ENCODE measurements at places on chromosomes 2 and 18. TPM values are rescaled to one million over a fixed set of nuclear protein-coding genes. Genes with fewer than 3 reads are reported as not detected.

GRCh38 chr18:39702888-39703287, 2137.3 kb upstream of the CELF4 start:
- no peak for DNase-seq

RAX gene
- not detected for total RNA-seq

GRCh38 chr2:116491292-116491691, 1323.2 kb upstream of the DDX18 start:
- no peak for DNase-seq

DNAH7 gene
- 0.29 TPM for total RNA-seq

DNA sequence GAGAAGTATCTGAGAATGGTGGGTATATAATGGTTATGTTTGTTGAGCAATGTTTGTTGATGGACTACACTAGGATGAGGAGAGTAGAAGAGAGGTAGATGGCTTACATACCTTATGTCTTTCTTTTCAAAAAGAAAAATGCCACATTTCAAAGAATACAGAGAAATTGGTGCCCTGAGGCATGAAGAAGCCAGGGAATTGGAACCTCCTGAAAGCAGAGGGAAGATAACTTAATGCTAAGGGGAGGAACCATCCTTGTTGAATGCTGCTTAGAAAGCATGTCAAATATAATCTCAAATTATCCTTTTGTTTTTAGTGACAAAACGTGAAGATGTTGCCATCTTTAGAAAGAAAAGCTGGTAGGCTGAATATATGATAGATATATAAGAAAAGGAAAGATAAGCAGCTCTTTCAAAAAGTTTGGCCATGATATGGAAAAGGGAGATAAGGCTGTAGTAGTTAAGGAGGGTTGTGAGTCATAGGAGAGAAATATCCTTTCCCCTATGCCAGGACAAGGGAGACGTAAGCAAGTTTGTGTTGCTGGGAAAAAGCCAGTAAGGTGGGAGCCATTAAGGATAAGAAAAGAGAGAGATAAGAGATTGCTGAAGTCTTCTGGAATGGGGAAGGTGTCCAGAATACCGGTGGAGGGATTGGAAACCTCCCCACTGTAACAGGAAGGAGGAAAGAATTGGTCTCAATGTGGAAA, 66.3 kb downstream of the SCN2A start:
- DNase-seq = no peak

PROKR1 gene
- 0.14 TPM for total RNA-seq

DNA sequence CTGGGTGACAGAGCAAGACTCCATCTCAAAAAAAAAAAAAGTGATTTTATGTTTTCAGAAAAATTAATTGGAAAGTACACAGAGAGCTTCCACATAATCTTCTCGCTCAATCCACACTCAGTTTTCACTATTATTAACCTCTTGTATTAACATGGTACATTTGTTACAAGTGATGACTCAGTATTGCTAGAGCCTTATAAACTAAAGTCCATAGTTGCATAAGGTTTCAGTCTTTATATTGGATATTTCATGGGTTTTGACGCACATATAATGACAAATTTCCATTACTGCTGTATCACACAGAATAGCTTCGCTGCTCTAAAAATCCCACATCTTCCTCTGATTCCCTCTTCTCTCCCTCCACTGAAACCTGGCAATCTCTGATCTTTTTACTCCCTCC, 603.5 kb downstream of the XIRP2 start:
- no peak for DNase-seq

GRCh38 chr18:49531678-49532153, 30.1 kb upstream of the LIPG start:
- no peak for DNase-seq

PPIL3 gene
- 28.6 TPM for total RNA-seq
